ENCODE measurements at places on chromosomes 3 and 15.

DNA sequence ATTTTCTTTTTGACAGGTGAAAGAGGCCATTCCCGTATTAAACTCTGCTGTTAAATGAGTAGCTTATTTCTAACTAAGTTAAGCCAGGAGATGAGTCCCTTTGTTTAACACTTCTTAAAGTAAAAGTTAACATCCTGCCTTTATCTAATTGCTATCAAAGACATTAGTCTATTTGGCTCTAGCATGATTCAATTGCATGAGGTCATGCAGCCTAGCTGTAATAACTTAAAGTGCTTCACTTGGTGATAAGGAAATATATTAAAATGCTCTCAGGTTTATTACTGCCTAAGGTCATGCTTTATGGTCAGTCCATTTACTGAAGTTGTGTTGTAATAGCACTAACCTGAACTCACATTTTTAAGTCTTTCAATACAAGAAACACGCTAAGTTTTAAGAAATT is 82.3 kb upstream of the MLF1 start:
- DNase-seq = no peak

GRCh38 chr3:57889807-57890206 is 118.4 kb upstream of the FLNB start:
- no peak for DNase-seq

DNA sequence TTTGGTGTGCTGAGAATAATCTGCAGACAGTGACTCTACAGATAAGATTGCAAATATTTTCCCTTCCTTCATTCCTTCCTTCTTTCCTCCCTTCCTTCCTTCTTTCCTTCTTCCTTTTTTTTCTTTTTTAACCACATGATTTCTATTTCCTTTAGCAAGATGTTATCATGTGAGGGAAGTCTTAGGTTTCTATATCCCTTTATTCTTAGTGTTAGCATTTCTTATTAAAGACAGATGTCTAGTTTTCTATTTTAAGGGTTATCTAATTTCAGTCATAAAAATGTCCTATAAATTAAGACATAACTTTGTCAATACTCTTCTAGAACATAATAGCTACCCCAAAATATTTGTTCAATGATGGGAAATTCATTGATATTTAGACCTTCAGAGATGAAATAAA is 470.9 kb downstream of the LPP start:
- DNase-seq = no peak

GRCh38 chr3:52210550-52211046 is 12.6 kb downstream of the ALAS1 start:
- DNase-seq = peak; percentile 90

DNA sequence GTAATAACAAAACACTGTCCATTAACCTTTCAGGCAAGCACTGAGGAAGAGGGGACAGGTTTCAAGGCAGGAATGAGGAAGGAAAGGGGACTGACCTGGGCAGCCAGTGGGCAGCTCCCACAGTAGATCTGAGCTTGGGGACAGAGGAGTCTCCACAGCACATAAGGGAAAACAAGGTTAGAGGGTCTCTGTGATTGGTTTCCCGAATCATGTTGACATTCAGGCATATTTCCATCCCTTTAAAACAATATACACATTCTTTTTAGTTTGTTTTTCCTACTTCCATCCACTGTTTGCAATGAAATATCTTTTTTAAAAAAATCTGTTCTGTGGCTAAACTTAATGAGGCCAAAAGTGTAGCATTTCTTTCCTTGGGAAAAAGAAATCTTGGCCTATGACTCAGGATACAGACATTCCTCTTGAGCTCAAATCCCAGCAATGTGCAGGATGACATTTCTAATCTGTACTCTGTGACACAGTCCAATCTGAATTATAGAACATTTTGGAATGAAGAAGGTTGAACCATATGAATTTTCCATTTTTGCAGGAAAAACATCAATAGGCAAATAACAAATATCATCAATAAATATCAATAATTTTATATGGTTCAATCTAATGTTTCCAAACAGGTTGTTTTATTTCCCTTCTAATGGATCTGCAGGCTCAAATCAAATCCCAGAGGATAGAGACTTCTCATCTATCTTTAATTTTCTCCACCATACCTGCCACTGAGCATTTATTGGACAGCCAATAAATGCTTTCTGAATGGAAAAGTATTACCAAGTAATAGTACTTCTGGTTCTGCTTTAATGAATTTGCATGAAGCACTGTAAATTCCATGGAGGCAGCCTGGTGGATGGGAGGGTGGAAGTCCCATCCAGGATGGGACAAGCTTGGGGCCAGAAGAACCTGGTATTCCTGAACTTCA is 54.1 kb downstream of the ITGB5 start:
- DNase-seq = no peak

GRCh38 chr3:121696186-121696585 is 35.5 kb upstream of the HCLS1 start:
- no peak for DNase-seq

- peak; percentile 65 for DNase-seq
These were observed 6.1 kb downstream of the GRAMD1C start for GRCh38 chr3:113844622-113845222.

GRCh38 chr3:181265750-181266333 is 276.3 kb upstream of the DNAJC19 start:
- DNase-seq = peak; percentile 35

DNA sequence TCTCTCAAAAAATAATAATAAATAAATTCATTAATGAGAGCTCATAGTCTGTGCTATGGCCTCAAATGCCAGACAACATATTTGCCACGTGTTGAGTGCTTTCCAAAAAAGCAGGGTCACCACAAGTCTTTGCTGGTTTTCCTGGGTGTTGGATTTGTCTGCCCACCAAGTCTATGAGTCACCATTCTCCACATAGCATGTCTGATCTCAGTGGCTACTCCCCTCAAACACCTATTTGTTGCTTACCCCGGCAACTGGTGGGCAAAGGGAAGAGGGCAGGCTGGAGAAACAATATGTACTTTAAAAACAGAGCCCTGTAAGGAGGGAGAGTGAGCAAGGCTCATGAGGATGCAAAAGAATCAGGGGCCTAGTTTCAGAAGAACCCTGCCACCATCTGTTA is 120.0 kb upstream of the ARRDC4 start:
- DNase-seq = no peak

GRCh38 chr3:12759693-12760565 is 870 bp upstream of the TMEM40 start:
- DNase-seq = no peak

GRCh38 chr3:189897406-189897805 is 223.3 kb downstream of the P3H2 start:
- no peak for DNase-seq

DNA sequence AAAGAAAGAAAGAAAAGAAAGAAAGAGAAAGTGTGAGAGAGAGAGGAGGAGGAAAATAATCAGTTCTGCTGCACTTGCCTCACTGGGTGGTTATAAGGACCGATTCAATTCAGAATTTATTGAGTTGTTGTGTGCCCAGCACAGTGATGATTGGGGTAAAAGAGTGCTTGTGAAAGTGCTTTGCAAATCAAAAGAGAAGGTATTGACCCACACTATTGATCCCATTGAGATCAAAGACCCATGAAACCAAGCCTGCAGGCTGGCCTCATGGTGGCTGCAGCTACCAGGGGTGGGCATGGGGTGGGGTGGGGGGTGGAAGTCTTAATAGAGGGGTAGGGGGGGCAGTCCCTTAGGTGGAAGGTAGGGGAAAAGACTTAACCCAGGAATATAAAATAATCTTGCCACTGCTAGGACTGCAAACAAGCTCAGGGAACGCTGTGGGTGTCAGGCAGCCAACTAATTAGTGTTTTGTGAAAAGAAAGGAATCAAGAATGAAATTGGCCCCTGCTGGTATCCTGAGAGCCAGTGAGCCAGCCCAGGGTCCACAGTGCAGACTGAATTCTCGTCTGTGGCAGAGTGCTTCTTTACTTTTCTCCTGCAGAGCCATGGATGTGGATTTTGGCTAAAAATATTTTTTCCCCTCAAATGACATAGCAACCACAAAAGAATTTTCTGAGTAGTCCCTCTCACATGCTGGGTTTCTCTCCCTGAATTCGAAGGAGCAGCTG is 34.2 kb downstream of the CLEC3B start:
- DNase-seq = no peak

DNA sequence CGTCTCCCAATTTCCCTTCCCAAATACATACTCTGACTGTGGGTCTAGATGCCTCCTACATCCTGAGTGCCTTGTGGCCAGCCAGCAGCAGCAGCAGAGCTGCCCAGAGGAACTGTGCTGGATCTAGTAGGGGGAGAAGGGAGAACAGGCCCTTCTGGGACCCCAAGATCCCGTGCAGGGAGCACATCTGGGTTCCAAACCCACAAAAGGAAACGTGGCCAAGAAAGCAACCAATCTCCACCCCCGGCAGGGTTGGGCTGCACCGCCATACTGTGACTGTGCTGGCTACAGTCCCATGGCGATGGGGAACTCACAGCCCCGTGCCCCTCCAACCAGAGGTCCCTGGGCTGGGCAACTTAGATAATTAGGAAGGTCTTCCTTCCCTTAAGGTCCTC is 86.3 kb downstream of the PPCDC start:
- no peak for DNase-seq

DNA sequence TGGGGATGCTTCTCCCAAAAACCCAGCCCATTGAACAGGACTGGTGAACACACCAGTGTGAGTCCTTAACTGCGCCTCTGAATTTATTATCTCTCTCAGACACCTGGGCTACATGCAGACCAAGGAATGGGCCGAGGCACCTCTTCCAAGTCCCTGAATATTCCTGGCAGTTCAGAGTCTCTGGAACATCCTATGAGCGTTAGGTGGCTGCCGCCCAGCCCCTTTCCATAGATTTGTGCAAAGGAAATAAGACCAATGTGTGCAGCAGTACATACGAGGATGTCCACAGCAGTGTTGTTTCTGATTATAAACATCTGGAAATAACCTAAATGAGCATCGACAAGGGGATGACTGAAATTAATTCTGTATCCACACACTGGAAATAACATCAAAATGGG is 104.9 kb upstream of the RPL32 start:
- DNase-seq = no peak

- DNase-seq = no peak
These were observed 112.8 kb downstream of the OSBPL10 start for GRCh38 chr3:31868236-31868635.

DNA sequence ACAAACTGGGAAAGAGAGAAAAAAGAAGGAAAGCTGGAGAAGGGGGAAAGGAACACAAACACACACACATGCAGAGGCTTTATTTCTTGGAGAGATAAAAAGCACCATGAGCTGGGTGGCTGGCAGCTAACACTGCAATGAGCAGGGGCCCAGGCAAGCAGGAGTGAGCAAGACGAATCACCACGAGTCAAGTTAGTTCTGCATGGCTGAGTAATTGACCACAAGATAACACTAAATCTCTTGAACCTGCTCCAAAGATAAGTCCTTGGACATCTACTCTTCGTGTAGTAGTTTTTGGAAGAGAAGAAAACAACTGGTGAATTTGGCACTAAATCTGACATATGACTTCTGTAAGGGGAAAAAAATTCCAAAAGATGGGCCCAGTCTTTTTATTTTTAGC is 100.9 kb downstream of the MYO5A start:
- peak; percentile 16 for DNase-seq

GRCh38 chr3:44318891-44319311 is 19.7 kb upstream of the TCAIM start:
- no peak for DNase-seq

DNA sequence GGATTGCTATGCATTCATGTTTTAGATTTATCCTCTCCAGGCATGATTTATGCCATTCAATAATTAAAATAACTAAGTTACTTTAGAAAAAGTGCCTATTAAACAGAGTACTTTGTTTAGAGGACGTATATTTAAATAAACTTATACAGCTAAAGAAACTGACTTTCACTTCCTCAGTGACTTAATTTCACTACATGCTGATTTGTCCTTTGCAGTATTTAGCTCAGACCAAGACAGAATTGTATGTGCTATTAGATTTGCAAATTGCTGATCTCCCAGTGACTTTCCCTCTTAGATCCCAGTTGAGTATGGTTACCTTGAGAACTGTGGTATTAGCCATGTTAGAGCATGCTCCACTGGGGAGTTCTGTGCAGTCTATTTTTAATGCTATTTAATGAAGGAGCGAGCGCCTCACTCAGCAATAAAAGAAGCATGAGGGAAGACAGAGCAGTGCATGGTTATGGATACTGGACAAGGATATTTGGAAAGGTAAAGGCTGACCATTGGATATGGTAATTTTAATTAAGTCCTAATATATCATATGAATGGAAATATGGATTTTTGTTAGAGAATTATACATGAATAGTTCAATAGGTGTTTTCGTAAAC is 2.7 kb downstream of the ARPP21 start:
- DNase-seq = no peak

- DNase-seq = no peak
These were observed 52.6 kb downstream of the LRRC28 start for GRCh38 chr15:99303907-99304306.

- peak; percentile 28 for DNase-seq
These were observed 171.0 kb upstream of the RARB start for GRCh38 chr3:25257026-25257425.

DNA sequence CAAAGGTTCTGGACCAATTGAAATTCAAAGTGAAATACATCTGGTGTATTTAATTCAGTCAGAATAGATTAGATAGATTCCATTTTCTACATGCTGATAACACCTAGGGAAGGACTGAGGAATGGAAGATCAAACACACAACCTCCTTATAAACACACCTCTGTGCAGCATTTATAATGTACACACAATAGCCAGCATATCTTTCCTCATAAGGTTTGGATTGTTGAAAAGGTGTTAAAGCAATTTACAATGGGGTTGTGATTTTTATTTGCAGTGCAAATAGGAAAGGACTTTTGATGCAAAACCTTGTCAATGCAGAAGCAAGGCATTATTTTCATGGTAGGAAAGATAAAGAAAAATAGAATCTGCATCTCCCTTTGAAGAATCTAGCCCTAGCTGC is 448.9 kb upstream of the KCNMB2 start:
- DNase-seq = no peak

GRCh38 chr15:91890614-91891013 is 37.1 kb downstream of the SLCO3A1 start:
- peak; percentile 88 for DNase-seq

GRCh38 chr15:65032801-65033537 is 3.5 kb upstream of the MTFMT start:
- peak; percentile 84 for DNase-seq

- DNase-seq = peak; percentile 41
These were observed 276.0 kb downstream of the MFSD1 start for GRCh38 chr3:159077860-159078259.

DNA sequence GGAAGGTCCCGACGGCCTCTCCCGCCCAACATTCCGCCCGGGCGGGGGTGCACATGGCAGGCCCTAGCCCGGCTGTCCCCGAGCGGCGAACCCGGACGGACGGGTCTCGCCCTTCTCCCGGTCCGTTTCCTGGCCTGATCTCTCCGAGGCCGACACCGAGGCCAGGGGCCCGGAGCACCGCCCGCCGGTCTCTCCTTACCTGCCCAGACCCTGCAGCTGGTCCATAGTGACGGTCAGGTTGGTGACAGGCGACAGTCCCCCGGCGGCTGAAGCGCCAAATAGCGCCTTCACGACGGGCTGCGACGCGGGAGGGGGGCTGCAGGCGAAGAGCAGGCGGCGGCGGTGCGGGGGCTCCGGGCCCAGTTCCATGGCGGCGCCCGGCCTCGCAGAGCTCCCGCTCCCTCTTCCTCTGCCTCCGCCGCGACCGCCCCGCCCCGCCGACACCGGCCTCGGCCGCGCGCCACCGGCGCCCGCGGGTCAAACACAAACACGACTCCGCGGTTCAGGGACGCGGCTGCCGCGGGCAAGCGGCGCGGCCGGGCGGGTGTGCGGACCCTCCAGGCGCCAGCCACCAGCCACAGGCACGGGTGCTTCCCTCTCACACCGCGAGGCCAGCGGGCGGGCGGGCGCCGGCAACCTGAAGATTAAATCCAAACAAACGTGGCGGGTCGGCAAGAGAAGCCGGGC is 495 bp downstream of the CDC25A start:
- DNase-seq = no peak
